Astrocyte (in vitro differentiated cells and primary cell): ENCODE measurements at places on chromosomes 12 and 14.

DNA sequence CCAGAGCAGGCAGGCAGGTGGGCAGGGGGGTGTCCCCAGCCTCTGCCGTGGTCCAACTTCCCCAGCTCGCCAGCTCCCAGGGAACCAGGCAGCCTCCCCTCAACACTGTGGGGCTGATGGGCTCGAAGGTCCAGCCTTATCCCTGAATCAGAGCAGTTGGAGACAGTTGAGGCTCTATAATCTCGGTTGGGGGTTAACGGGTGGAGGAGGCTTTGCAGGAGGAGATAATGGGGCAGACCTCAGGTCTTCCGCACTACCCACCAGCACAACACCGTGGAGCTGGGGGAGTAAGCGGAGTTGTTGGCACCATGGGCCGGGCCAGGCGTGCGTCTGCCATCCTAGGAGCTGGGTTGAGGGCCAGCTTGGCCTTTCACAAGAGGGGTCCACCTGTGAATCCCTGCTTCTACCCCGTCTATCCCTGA, 13.9 kb upstream of the HDAC7 start:
- DNase-seq, result no peak

GRCh38 chr14:50943261-50943942, 881 bp downstream of the PYGL start:
- peak; percentile 52 for DNase-seq

- no peak for DNase-seq
Observed at GRCh38 chr12:115384391-115384790, 700.4 kb upstream of the TBX3 start.

DNA sequence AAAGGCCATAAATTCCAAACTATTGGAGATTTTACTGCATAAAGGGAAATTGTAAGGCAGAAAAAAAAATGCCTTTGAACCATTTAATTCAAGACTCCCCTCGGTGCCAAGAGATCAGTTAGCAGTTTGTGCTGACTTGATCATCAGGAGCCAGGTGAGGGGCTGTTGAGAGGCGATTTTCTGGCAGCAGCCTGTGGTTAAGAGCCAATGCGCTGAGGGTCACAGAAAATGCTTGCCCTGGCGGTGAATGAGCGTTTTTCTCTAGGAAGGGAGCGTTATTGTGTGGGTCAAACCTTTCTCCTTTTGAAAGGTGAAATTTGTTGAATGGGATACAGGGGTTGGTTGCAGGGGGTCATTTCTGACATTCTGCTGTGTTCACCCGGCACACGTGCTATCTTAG, 4.7 kb downstream of the SRRM4 start:
- DNase-seq, result no peak

- no peak for DNase-seq
Observed at GRCh38 chr12:14691560-14691959, 4.8 kb downstream of the GUCY2C start.

DNA sequence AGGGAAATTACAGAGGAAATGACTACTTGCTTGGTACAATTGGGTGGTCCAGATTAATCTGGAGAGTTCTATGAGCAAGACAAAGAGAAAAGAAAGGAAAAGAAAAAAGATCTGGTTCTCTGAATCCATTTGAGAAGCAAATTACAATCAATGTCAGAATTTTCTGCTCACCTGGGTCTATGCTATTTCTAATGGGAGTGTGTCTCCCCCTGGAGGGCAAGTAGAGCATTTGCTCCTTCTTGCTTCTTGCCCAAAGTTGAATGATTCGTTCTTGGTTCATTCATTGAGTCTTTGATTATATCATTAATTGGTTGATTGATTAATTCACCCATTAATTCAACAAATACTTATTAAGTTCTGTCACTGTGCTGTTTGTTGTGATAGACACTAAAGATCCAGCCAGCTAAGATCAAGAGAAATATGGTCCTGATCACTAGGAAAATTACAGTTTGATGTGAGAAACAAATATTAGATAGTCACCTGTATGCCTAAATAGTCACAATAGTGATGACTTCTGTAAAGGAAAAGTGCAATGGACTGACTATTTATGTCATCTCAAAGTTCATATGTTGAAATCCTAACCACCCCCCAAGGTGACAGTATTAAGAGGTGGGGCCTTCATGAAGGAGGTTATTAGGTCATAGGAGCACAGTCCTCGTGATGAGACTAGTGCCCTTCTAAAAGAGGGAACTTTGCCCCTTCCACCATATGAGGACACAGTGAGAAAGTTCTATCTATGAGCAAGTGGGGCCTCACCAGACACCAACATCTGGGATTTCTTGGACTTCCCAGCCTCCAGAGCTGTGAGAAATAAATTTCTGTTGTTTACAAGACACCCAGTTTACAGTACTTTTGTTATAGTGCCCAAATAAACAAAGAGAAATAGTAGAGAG, 8.0 kb upstream of the ASB8 start:
- peak; percentile 46 for DNase-seq

- DNase-seq, result no peak
Observed at GRCh38 chr12:91289906-91290305, 107.3 kb upstream of the DCN start.

DNA sequence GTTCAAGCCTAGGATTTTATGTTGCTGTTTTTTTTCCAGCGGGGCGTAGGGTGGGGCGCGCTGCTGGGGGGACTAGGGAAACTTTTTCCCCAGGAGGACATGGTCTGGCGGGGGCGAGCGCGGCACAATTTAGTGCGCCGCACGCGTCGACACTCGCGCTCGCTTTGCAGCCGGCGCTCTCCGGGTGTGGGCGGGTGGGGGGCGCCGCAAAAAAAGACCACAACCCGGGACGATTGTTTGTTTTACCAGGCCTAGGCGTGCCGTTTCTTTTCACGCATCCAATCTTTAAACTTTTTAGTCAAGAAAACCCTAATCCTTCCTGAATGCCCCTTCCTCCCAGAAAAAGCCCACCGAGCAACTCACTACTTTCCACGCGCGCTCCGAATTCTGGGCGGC, 865 bp upstream of the ZFP36L1 start:
- no peak for DNase-seq

GRCh38 chr12:10153271-10154144, 18.4 kb downstream of the OLR1 start:
- peak; percentile 51 for DNase-seq

- DNase-seq, result no peak
Observed at GRCh38 chr14:45145214-45145613, 9.5 kb downstream of the FANCM start.

DNA sequence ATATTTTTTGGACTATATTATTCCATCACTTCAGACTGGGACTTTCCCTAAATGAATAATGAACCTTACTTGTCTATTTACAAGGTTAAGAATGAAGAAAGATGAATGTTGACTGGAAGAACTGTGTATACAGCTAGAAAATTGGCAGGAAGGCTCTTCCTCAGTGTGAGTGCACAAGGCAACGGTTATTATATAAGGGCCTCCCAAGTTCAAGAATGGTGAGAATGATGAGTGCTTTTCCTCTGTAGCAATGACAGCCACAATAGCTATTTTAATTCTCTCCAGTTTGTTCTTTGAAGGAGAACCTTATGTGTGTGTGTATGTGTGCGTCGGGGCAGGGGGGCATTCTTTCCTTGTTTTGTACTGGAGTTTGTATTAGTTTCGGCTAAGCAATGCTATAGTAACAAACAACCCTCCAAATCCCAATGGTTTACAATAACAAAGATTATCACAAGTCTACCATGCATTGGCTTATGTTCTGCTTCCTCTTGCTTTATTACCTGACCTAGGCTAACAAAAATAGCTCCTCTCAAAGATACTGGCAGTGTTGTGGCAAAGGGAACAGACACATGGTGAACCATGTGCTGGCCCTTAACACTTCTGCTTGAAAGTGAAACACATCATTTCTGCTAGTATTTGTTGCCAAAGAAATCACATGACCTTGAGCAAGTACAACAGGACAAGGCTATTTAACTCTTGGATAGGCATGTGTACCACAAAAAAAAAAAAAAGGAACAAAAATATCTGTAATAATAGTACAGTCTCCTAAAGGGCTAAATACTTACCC, 139.5 kb downstream of the RMST start:
- DNase-seq, result peak; percentile 28

- no peak for DNase-seq
Observed at GRCh38 chr12:76441016-76441415, 92.8 kb upstream of the BBS10 start.

DNA sequence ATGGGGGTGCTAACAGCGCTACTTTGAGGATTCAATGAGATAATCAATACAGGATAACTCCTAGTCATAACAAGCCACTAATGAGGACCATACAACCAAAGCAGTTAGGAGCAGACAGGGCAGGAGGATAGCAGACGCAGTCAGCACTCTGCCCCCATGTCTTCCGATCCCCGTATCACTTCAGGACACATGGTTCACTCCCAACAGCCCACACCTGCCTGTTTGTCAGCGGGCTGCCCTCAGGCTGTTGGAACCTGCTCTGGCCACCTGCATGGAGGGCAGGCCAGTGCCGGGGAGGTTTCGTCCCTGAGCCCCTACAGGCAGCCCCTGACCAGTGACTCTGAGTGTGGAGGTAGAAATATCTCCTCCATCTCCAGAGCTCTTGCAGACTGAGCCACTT, 37.1 kb upstream of the LTBP2 start:
- no peak for DNase-seq

DNA sequence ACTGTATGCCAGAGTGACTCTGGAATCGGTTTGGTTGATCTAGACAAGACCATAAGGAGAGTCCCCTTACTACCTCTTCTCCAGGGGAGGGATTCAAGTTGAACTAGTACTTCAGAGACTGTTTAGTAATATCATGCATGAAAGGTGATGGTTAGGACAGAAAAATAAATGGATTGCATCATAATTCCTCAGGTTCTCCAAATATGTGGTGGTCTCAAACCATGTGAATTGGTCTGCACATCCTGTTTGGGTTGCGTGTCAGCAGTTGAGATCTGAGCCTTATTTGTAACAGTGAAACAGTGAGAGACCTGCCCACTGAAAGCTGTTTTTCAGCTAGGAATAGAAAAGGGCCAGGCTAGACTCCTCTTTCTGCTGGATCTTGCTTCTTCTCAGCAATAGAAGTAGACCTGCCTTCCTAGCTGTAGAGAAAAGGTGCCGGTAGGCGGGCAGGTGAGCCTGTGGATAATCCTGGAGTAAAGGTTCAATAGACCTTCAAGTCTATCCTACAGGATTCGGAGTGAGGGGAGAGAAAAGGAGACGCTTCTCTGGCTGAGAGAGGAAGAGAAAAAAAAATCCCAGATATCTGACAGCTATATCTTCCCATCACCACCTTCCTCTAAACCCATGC, 258.5 kb upstream of the E2F7 start:
- no peak for DNase-seq

DNA sequence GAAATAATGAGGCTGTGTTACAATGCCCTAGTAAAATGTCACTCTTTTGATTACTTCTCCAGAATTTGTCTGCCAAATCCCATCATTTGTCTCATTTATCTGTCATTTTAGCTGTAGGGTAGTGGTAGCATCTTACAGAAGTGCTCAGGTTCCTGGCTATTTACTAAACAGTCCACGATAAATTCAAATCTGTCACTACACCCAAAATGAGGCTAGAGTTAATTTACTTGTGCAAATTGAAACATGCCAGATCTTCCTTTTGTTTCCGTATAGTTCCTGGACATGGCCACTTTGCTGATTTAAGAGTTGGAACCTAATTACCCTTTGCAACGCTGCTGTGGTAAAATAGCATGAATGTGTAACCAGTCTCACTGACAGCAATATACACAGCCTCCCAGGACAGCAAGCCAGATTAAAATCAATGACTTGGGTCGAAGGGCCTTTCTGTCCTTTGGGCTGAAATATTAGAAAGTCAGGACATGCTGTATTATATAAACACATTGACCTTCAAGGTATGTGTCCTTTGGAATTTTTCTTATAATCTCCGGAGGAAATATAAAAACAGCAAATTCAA, 485.4 kb downstream of the MDGA2 start:
- no peak for DNase-seq

DNA sequence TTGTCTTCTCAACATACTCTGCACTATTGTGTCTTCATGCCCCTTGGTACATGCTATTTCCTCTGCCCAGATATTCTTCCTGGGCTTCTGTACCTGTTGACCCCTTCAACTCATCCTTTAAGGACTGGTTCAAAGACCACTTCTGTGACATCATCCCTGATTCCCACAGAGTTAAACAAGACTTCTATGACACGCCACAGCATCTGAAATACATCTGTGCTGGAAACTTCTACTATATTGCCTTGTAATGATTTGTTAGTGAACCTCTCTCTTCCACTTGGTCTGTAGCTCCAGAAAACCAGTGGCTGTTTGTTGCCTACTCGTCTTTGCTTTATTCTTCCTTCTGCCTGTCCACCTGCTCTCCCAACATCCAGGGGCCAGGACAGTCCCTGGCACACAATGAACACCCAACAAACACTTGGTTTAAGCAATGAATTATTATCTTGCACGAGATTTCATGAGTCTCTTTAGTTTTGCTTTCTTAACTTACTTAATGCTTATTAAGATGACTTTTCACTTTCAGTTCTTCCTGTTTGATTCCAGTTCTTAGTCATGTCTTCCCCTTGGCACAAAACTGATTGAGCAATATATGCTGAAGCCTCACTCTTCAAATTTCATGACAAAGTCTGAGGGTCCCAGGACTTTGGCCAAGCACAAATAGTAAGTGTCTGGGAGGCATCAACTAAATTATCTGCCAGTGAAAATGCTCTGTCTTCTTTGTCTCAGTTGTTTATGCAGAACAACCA, 485.9 kb downstream of the APAF1 start:
- DNase-seq, result peak; percentile 34

DNA sequence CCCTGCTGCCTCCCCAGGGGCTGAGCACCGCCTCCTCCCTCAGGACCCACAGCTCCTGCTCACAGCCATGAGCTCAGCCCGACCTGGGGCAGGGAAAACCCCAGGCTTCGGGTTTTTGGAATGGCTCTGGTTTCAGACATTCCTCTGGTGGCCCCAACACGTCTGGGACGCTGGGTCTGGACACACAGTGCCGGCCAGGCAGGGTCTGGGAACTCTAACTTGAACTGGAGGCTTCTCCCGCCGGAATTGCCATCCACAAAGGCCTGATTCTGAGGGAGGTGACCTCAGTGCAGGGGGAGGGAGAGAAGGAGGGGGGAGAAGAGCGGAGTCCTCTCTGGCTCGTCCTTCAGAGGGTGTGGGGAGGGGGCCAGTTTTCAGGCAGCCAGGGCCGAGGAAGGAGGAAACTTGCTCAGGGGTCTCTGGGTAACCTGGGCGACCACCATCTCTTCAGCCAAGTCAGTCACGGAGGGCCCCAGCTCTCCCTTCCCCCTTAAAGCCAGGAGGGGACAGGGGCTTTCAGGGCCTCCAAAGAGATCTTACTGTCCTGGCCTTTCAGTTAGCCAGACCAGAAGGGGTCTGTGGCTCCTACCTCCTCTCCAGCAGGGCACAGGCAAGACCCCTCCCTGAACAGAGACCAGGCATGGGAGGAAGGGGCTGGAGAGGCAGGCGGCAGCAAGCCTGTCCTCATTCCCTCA, 19.4 kb downstream of the NCKAP5L start:
- peak; percentile 18 for DNase-seq

DNA sequence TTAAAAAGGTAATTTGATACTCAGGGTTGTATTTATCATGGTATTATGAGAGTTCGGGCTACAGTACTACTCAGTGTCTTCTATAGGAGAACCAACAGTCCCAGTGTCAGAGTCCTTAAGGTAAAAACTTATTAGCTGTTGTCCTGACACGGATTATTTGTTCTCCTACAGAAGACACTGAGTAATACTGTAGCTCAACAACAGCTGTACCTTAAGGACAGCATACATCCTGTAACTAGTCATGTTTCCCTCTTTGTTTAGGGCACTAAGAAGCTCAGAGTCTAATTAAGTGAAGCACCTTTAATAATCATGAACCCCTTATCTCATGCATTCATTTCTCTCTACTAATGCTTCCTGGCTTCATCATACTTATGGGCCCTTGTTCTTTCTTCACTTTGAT, 33.9 kb downstream of the ARF6 start:
- DNase-seq, result no peak
